Fibroblast of the aortic adventitia (primary cell): ENCODE measurements at places on chromosomes 13 and 19. TPM values are rescaled to one million over a fixed set of nuclear protein-coding genes. Genes with fewer than 3 reads are reported as not detected.

The CPB2 gene
- not detected in 2 replicates for total RNA-seq

The ZNF547 gene
- 2.5 and 4.1 TPM in 2 replicates for total RNA-seq

The GRIK5 gene
- total RNA-seq = 0.08 and 0.18 TPM in 2 replicates

The FUZ gene
- 23.5 and 27.5 TPM in 2 replicates for total RNA-seq

The ZNF66 gene
- total RNA-seq = 4.0 and 5.0 TPM in 2 replicates

The ZNF726 gene
- 0.33 and 3.2 TPM in 2 replicates for total RNA-seq

The PSG7 gene
- total RNA-seq = 0.27 TPM in 1 of 2 replicates, not detected in the other

The DPF1 gene
- 2.7 and 3.3 TPM in 2 replicates for total RNA-seq

The BEST2 gene
- not detected in 2 replicates for total RNA-seq

The ANKLE1 gene
- 0.09 and 0.41 TPM in 2 replicates for total RNA-seq

The CYP2F1 gene
- total RNA-seq = not detected in 2 replicates

The ZNF93 gene
- total RNA-seq = 2.0 and 10.0 TPM in 2 replicates

The SCAF1 gene
- 16.9 and 41.1 TPM in 2 replicates for total RNA-seq

The LGALS4 gene
- 0.82 TPM in 1 of 2 replicates, not detected in the other for total RNA-seq

The SUGP1 gene
- 22.6 and 32.4 TPM in 2 replicates for total RNA-seq

The ENOX1 gene
- total RNA-seq = 7.4 and 16.4 TPM in 2 replicates

The C19orf67 gene
- 0.27 TPM in 1 of 2 replicates, not detected in the other for total RNA-seq

The TTC9B gene
- total RNA-seq = not detected in 2 replicates

The MAMSTR gene
- 2.5 and 8.0 TPM in 2 replicates for total RNA-seq

The PGLYRP2 gene
- not detected in 2 replicates for total RNA-seq

The C5AR2 gene
- 0.33 and 0.63 TPM in 2 replicates for total RNA-seq

The YIPF2 gene
- 68.7 and 89.1 TPM in 2 replicates for total RNA-seq

The SLC15A1 gene
- not detected in 2 replicates for total RNA-seq

The DNMT1 gene
- total RNA-seq = 72.9 and 116 TPM in 2 replicates

The C13orf46 gene
- total RNA-seq = 0.16 and 0.27 TPM in 2 replicates

The ARMC6 gene
- 29.6 and 30.1 TPM in 2 replicates for total RNA-seq

The GARIN5A gene
- total RNA-seq = not detected in 2 replicates

The NLRP4 gene
- not detected in 2 replicates for total RNA-seq

The FLT1 gene
- total RNA-seq = 0.36 and 1.3 TPM in 2 replicates

The ZNF729 gene
- total RNA-seq = not detected in 2 replicates

The FGF9 gene
- 0.18 and 2.5 TPM in 2 replicates for total RNA-seq

The SLAIN1 gene
- total RNA-seq = 0.72 TPM in 1 of 2 replicates, not detected in the other

The CEACAM4 gene
- total RNA-seq = not detected in 2 replicates

The TICAM1 gene
- total RNA-seq = 0.65 and 3.2 TPM in 2 replicates

The CBARP gene
- total RNA-seq = 2.3 and 3.1 TPM in 2 replicates

The ZNF20 gene
- total RNA-seq = 3.9 and 4.8 TPM in 2 replicates

The PLVAP gene
- total RNA-seq = 0.09 TPM in 1 of 2 replicates, not detected in the other

The GET3 gene
- 61.2 and 84.5 TPM in 2 replicates for total RNA-seq

The FOSB gene
- total RNA-seq = 0.33 and 0.81 TPM in 2 replicates

The LILRA1 gene
- total RNA-seq = not detected in 2 replicates

The TMC4 gene
- total RNA-seq = 0.27 and 0.82 TPM in 2 replicates

The ZNF324 gene
- 9.2 and 18.4 TPM in 2 replicates for total RNA-seq

The SLC8A2 gene
- total RNA-seq = not detected in 2 replicates

The BCAM gene
- total RNA-seq = 5.9 and 24.2 TPM in 2 replicates

The SYCN gene
- not detected in 2 replicates for total RNA-seq

The LILRB1 gene
- total RNA-seq = not detected in 2 replicates

The FOXA3 gene
- total RNA-seq = not detected in 2 replicates
